Activated naive CD4-positive, alpha-beta T cell treated with anti-CD3 and anti-CD28 coated beads, Interleukin-2, amount 50 U/mL, for 72 hours (primary cell): ENCODE measurements at places on chromosomes 13 and 19. TPM values are rescaled to one million over a fixed set of nuclear protein-coding genes. Genes with fewer than 3 reads are reported as not detected.

The ZNF180 gene
- 9.6 TPM for total RNA-seq

The ZNF563 gene
- total RNA-seq: 4.8 TPM

The RASIP1 gene
- total RNA-seq: 0.66 TPM

The ZSCAN5B gene
- total RNA-seq: not detected

The GNA15 gene
- total RNA-seq: 3.0 TPM

The FFAR1 gene
- total RNA-seq: 1.5 TPM

The CYP4F8 gene
- total RNA-seq: not detected

The SULT2A1 gene
- total RNA-seq: not detected

The GPC6 gene
- not detected for total RNA-seq

The MCF2L gene
- 4.8 TPM for total RNA-seq

The SIAH3 gene
- total RNA-seq: 0.02 TPM

The PPP1R37 gene
- total RNA-seq: 12.4 TPM

The S1PR2 gene
- 8.0 TPM for total RNA-seq

The SGCG gene
- not detected for total RNA-seq

The CEACAM6 gene
- total RNA-seq: not detected

The FIZ1 gene
- 10.2 TPM for total RNA-seq

The CSNK1G2 gene
- total RNA-seq: 58.6 TPM

The OR7D2 gene
- 0.08 TPM for total RNA-seq

The NTF4 gene
- not detected for total RNA-seq

The CLDN10 gene
- total RNA-seq: not detected

The ZNF613 gene
- 2.6 TPM for total RNA-seq

The TTC9B gene
- not detected for total RNA-seq

The PNPLA6 gene
- total RNA-seq: 102 TPM

The ATP4B gene
- not detected for total RNA-seq

The PLIN4 gene
- 0.08 TPM for total RNA-seq

The ZNF90 gene
- total RNA-seq: 26.3 TPM

The NBEA gene
- total RNA-seq: 0.84 TPM

The HSPB6 gene
- 0.32 TPM for total RNA-seq

The ZIC5 gene
- not detected for total RNA-seq

The ATP8A2 gene
- 0.25 TPM for total RNA-seq

The CCL25 gene
- total RNA-seq: 0.56 TPM

The ZBTB32 gene
- 181 TPM for total RNA-seq
